Left ventricle myocardium inferior (tissue), 1 donor: ENCODE measurements at places on chromosomes 12 and 14. TPM values are rescaled to one million over a fixed set of nuclear protein-coding genes. Genes with fewer than 3 reads are reported as not detected.

DNA sequence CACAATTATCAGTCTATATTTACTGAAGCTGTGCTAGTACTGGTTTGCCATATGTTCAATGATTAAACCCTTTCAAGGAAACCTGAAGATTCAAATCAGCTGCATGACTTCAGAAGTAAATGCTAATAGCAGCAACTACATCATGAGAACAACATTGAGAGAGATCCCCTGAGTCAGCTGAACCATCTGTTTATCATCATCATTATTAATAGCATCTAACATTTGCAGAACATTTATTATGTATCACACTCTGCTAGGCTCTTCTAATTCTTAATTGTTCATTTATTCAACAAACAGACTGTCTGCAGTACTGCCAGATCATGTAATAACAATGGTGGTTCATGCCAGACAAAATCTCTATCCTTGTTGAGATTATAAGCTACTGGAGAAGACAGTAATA is 157.4 kb downstream of the KLHL28 start:
- no peak overlapping the region for H3K27ac ChIP-seq
- no peaks in the 10 kb centered on the region for H3K4me1 ChIP-seq
- no peak for DNase-seq
- H3K27me3 ChIP-seq = no peaks in the 10 kb centered on the region

DNA sequence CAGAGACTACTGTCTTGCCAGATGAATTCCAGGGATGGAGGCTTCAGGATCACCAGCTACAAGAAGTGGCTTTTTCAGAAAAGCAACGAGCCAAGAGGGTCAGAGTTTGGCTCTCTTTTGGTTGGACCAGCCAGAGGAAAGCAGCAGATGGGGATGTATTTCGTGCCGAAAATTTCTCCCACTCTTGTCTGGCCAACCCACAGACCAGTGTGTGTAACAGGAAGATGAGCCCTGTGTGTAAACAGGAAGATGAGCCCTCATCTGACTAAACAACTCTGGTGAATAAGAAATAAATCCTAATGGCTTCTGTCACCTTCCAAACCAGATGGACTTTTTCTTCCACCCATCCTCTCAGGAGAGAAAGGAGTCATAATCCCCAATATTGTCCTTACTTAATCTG is 13.1 kb downstream of the GPR68 start:
- no peaks in the 10 kb centered on the region for H3K27me3 ChIP-seq
- peaks cover 49% of the 10 kb centered on the region for H3K36me3 ChIP-seq
- no peaks in the 10 kb centered on the region for H3K4me1 ChIP-seq
- H3K27ac ChIP-seq = no peak overlapping the region

DNA sequence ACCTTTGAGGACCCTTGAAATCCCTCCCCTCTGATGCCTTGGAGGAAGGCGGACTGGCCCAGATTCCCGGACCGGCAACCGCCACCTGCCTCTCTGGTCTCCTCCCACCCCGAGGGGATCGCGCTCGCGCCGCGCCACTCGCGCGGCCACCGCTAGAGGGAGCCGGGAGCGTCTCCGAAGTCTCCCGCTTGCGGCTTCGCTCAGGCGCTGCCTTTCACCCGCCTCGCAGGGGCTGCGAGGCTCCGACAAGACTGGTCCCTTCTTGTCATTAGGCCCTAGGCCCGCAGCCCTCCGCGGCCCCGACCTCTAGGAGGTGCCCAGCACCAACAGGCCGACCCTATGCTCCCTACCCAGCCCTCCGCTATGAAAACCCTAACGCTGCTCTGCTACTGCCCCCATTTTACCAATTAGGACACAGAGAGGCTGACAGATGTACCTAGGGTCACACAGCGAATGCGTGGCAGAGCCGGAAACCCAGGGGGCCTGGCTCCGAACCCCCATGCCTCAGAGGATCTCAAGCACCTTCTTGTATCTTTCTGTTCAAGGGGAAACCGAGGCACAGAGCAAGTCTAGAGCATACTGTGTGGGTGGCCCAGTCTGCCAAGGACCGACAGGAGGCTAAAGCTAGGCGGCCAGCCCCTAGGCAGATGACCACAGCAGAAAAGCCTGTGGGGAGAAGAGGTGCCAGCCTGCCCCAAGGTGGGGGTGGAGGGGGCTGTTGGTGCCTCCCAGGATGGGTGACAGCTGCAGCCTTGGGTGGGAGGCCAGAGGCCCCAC is 21.4 kb upstream of the VSX2 start:
- H3K27me3 ChIP-seq = peaks cover 84% of the 10 kb centered on the region
- H3K27ac ChIP-seq = no peak overlapping the region
- no peaks in the 10 kb centered on the region for H3K36me3 ChIP-seq
- peaks cover 13% of the 10 kb centered on the region for H3K4me1 ChIP-seq
- DNase-seq = peak; percentile 63
- H3K4me3 ChIP-seq = peak overlapping the region; percentile 46

- no peak overlapping the region for H3K4me3 ChIP-seq
- no peak overlapping the region for H3K27ac ChIP-seq
- no peaks in the 10 kb centered on the region for H3K36me3 ChIP-seq
- H3K27me3 ChIP-seq = no peaks in the 10 kb centered on the region
- no peaks in the 10 kb centered on the region for H3K4me1 ChIP-seq
- DNase-seq = no peak
These were observed 336.3 kb downstream of the NOVA1 start for GRCh38 chr14:26261368-26262122.

GRCh38 chr12:24608637-24609285 is 340.1 kb downstream of the BCAT1 start:
- no peak overlapping the region for H3K4me3 ChIP-seq
- H3K27me3 ChIP-seq = no peaks in the 10 kb centered on the region
- H3K36me3 ChIP-seq = no peaks in the 10 kb centered on the region
- no peak overlapping the region for H3K27ac ChIP-seq
- no peaks in the 10 kb centered on the region for H3K4me1 ChIP-seq
- DNase-seq = no peak

GRCh38 chr12:117333331-117333881 is 28.0 kb downstream of the NOS1 start:
- no peaks in the 10 kb centered on the region for H3K4me1 ChIP-seq
- no peak for DNase-seq
- H3K4me3 ChIP-seq = no peak overlapping the region
- peaks cover 96% of the 10 kb centered on the region for H3K27me3 ChIP-seq
- no peaks in the 10 kb centered on the region for H3K36me3 ChIP-seq
- no peak overlapping the region for H3K27ac ChIP-seq

DNA sequence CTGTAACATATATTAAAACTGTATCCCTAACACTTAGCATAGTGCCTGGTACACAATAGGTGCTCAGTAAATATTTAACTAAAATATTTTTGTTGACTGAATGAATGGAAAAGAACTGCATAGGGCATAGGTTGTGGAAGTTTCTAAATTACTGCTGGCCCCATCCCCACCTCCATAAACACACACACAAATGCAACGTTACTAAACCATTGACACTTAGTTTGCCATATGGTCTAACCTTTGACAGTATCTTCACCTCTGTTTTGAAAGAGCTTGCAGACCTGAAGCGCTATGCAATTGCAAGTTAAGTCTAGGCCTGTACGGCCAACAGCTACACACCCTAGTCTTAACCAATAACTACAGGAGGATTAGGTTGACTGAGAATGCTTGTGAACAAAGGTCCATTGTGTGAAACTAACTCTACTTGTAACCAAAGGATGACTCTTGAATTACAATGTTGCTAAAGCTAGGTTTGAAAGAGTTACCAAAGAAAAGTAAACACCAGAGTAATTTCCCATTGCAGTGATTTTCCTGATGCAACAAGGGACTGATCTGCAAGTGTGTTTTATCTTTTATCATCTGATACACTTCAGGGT is 924 bp upstream of the MANSC1 start:
- no peak overlapping the region for H3K27ac ChIP-seq
- no peaks in the 10 kb centered on the region for H3K36me3 ChIP-seq
- no peak for DNase-seq
- H3K4me1 ChIP-seq = peaks cover 19% of the 10 kb centered on the region

- DNase-seq = no peak
- H3K36me3 ChIP-seq = no peaks in the 10 kb centered on the region
- peak overlapping the region; percentile 92 for H3K4me3 ChIP-seq
- H3K4me1 ChIP-seq = peaks cover 25% of the 10 kb centered on the region
These were observed 404 bp upstream of the CCDC91 start for GRCh38 chr12:28189784-28190320.

DNA sequence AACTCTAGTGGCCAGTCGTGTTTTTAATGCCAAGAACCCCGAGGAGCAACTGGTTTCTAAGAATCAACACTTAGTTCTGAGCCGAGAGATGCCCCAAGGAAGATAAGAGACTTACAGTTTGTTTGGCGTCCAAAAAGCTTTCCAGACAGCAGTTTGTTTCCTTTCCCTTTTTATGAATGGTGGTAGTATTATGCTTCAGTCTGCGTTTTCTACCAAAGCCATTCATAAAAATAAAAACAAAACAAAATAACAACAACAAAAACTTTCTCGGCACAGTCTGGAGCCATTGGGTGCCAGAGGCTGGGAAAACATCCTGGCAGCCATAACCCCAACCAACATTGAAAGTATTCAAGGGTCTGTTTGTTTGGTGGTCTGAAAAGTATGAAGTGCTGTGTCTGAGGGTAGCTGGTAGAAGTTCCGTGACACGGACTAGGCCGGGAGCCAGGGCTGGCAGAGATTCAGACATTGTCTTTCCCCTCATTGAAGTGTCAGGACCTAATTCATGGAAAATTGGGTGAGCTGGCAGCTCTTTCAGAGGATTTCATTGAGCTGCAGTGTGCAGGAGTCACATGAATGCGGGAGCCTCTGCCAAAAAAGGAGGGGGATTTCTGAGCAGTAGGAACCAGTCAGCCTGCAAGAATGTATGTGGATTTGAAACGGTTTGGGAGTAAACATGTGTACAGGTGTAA is 124.2 kb downstream of the HMGA2 start:
- DNase-seq = peak; percentile 57
- H3K4me3 ChIP-seq = peak overlapping the region; percentile 32
- no peaks in the 10 kb centered on the region for H3K36me3 ChIP-seq
- peak overlapping the region; percentile 47 for H3K27ac ChIP-seq

Gene MIPOL1
- total RNA-seq = 8.9 TPM

GRCh38 chr14:33529787-33530757 is 420.8 kb downstream of the EGLN3 start:
- H3K4me1 ChIP-seq = peaks cover 5% of the 10 kb centered on the region
- H3K27me3 ChIP-seq = no peaks in the 10 kb centered on the region
- H3K36me3 ChIP-seq = no peaks in the 10 kb centered on the region
- DNase-seq = no peak

- H3K27me3 ChIP-seq = peaks cover 30% of the 10 kb centered on the region
- no peak overlapping the region for H3K4me3 ChIP-seq
- H3K36me3 ChIP-seq = no peaks in the 10 kb centered on the region
These were observed 5.5 kb downstream of the ASIC1 start for GRCh38 chr12:50062728-50063460.

DNA sequence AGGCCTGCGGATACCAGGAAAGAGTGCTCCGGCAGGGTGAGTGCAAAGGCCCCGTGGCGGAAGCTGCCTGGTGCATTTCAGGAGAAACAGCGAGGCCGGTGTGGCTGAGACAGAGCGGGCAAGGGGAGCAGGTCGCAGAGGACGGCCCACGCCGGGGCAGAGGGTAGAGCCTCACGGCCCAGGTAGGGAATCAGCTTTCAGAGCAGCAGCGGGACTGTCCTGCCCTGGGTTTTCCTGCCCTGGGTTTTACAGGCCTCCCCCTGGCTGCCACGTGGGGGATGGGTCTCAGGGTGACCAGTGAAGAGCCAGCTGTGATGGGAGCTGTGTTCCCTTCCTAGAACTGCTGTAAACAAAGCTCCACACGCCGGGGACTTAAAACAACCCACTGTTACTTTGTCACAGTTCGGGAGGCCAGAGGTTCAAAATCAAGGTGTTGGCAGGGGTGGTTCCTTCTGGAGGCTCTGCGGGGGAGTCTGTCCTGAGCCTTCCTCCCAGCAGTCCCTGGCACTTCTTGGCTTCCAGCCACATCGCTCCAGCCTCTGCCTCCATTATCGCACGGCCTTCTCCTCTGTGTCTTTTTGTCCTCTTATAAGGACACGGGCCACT is 10.4 kb downstream of the NCOR2 start:
- peak overlapping the region; percentile 52 for H3K27ac ChIP-seq
- H3K4me3 ChIP-seq = no peak overlapping the region
- no peak for DNase-seq
- no peaks in the 10 kb centered on the region for H3K36me3 ChIP-seq
- peaks cover 87% of the 10 kb centered on the region for H3K4me1 ChIP-seq
- H3K27me3 ChIP-seq = no peaks in the 10 kb centered on the region

Gene SAMD15
- total RNA-seq = 0.08 TPM

Gene TDG
- 11.3 TPM for total RNA-seq

GRCh38 chr12:120376934-120377572 is 8.1 kb upstream of the MSI1 start:
- DNase-seq = no peak
- H3K27ac ChIP-seq = no peak overlapping the region
- H3K4me3 ChIP-seq = no peak overlapping the region

DNA sequence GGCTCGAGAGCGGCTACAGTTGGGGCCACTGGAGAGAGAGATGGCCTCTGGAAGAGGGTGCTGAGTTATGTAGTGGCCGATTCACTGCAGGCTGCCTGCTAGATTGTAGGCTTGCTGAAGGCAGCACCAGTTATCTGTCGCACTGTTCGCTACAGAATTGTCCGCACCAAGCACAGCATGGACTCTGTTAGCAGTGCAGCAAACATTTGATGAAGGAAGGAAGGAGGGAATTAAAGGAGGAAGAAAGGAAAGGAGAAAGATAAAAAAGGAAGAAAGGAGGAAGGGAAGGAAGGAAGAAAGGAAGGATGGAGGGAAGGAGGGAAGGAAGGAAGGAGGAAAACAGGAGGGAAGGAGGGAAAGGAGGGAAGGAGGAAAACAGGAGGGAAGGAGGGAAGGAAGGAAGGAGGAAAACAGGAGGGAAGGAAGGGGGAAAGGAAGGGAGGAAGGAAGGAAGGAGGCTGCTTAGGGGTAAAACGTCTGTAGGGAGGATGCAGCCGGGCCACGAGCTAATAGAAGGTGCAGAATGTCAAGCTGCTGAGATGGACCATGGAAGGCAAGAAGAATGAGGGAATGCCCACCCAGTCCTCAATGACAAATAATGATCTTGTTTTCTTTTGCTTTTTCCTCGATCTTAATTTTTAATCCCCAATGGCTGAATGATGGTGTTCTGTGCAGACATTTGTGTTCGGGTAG is 27.3 kb upstream of the ADIPOR2 start:
- H3K4me3 ChIP-seq = no peak overlapping the region
- H3K36me3 ChIP-seq = no peaks in the 10 kb centered on the region
- peak overlapping the region; percentile 89 for H3K27ac ChIP-seq
- H3K27me3 ChIP-seq = no peaks in the 10 kb centered on the region
- no peak for DNase-seq
- H3K4me1 ChIP-seq = peaks cover 48% of the 10 kb centered on the region

DNA sequence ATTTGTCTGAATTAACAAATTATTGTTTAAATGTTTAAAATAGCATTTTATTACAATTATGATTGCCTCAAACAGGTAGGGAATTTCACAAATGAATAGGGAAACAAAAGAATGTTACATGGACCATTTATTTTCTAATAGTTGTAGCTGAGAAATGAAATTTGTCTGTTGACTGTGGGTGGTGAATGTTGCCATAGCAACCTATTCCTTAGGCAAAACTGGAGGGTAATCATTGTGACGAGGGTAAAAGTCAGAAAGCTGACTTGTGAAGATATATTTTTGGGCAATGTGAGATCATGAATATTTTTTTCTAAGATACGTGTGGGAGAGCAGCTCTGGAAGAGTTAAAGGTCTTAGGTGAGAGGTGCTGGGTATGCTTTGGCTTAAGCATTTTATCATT is 24.2 kb upstream of the CLEC14A start:
- DNase-seq = no peak
- no peak overlapping the region for H3K27ac ChIP-seq
- H3K27me3 ChIP-seq = no peaks in the 10 kb centered on the region
- no peaks in the 10 kb centered on the region for H3K36me3 ChIP-seq
- no peak overlapping the region for H3K4me3 ChIP-seq
